Inflammatory macrophage treated with lipopolysaccharide for 1 hour (primary cell): ENCODE measurements at places on chromosomes 1 and 21.

DNA sequence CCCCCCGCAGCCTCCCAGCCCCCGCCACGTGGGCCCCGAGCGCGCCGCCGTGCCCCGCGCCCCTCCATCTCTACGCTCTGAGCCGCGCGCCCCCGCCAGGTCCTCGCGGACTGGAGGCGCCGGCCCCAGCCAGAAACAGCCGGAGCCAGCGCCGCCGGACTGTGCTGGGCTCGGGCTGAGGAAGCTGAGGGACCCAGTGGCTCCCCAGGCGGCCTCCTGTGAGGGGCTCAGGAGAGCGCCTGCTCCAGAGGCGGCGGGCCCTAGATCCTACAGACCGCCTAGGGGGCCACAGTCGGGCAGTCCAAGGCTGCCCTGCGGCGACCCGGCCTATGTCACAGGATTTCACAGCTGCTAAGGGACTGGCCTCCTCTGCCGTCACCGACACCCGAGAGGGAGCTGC lies 82.1 kb downstream of the NENF start:
- DNase-seq = no peak

DNA sequence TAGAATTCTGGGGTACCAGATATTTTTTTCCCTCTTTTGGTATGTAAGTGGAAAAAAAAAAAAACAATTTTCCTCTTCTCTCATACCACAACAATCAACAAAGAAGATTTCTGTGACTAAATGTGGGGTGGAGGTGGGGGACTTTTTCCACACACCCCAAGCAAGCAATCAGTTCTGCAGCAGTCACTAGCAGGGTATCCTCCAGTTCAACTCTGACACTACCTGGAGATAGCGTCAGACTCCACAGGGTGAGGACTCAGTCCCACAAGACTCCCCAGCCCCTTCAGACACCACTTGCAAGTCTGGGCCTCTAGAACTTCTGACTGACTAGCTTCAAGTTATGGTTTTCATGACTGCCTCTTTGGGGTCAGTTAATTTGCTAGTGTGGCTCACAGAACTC lies 6.2 kb downstream of the DHX9 start:
- no peak for DNase-seq

DNA sequence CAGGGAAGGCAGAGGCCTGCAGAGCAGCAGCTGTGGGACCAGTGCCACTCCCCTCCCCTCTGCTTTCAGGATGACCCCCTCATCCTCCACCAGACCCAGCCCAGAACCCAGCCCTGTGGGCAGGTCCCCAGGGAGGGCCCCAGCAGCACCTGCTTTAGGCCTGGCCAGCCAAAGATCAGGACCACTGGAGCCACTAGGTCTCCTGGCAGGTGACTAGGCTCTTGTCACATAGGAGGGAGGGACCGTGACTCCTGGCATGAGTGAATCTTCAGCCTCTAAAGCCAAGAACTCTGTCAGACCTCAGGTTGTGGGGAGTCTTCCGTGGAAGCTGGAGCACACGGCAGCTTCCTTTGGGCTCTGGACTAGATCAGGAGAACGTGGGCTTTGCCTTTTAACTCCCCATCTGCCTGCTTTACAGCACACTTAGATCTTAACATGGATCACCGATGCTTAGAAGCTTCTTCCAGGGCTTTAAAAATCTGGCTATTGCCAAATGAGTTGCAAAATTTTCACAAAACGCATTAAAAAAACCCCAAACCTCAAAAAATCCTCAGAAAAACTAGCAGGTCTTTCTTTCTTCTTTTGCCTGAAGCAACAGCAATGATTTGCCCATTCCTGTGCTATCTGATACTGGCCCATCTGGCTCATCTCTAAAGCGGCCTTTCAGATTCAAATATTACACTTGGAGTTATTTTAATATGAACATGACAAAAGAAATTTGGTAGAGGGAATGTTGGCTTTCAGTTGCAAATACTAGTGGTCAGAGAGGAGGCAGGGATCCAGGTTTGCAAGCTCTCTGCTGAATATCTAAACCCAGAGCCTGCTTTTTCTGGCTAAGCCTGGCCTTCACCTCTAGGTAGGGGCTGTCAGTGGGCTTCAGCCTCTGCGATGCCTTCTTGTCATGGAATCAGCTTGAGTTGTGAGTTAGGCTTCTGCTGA lies 235.2 kb downstream of the SDCCAG8 start:
- DNase-seq = no peak

DNA sequence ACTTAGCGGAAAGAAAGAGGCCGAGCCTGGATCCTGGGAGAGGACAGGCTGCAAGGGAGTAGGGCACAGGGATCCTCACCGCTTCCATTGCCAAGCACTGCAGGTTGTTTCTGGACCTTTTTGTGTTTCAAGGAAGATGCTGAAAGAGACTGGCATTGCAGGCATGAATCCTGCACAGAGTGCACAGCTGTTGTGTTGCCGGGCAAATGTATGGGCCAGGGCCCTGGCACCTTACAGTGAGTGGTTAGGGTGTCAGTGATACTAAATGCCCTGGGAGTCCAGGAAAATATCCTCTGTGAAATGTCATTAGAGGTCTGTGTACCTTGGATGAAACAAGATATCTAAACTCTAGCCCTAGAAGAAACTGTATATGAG lies 145.5 kb upstream of the FGGY start:
- DNase-seq = no peak

DNA sequence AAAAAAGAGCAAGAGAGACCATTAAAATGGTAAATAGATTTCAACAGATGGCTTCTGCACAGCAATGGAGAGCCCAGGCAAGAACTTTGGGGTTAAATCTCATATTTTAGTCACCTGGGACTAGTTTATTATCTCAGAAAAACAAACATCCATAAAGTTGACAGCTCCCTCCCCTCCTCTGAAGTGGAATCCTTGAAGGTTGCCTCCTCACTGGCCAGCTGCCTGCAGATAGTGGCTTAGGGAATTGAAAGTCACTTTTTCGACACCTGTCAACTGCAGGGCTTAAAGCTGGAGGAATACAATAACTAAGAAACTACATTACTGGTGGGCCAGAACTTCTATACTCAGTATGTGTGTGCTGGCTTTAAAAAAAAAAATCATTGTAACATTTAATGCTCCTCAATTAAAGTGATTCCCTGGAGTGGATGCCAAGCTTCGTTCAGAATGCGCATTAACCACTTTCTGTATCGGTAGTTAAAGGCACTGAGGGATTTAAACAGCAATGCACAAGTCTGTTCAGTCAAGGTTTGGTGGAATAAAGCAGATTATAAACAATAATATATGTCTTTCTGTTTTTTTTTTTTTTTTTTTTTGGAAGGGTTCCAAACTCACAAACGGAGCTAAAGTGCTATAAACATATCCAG lies 52.5 kb downstream of the LHX4 start:
- DNase-seq = no peak

DNA sequence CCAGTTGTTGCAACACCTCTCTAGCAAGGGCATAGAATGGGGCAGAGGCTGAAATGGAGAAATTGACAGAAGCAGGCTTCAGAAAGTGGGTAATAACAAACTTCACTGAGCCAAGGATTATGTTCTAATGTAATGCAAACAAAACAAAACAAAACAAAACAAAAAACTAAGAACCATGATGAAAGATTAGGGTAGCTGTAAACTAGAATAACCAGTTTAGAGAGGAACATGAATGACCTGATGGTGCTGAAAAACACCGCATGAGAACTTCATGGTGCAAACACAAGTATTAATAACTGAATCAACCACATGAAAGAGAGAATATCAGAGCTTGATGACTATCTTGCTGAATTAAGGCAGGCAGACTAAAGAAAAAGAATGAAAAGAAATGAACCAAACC lies 1707.7 kb downstream of the BRINP3 start:
- DNase-seq = no peak

DNA sequence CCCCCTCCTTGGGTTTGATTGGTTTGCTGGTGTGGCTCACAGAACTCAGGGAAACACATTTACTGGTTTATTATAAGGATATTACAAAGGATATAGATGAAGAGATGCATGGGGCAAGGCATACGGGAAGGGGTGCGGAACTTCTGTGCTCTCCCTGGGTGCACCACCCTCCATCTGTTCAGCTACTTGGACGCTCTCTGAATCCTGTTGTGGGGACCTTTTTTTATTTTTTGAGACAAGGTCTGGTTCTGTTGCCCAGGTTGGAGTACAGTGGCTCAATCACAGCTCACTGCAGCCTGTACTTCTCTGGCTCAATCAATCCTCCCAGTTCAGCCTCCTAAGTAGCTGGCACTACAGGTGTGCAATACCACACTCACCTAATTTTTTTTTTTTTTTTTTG lies 7.4 kb downstream of the LURAP1 start:
- no peak for DNase-seq

GRCh38 chr1:204888294-204888693 lies 17.6 kb downstream of the NFASC start:
- DNase-seq = no peak

GRCh38 chr1:114353262-114353661 lies 157.7 kb downstream of the TRIM33 start:
- peak; percentile 48 for DNase-seq

- no peak for DNase-seq
These were observed 15.7 kb upstream of the RASSF5 start for GRCh38 chr1:206491616-206492015.

DNA sequence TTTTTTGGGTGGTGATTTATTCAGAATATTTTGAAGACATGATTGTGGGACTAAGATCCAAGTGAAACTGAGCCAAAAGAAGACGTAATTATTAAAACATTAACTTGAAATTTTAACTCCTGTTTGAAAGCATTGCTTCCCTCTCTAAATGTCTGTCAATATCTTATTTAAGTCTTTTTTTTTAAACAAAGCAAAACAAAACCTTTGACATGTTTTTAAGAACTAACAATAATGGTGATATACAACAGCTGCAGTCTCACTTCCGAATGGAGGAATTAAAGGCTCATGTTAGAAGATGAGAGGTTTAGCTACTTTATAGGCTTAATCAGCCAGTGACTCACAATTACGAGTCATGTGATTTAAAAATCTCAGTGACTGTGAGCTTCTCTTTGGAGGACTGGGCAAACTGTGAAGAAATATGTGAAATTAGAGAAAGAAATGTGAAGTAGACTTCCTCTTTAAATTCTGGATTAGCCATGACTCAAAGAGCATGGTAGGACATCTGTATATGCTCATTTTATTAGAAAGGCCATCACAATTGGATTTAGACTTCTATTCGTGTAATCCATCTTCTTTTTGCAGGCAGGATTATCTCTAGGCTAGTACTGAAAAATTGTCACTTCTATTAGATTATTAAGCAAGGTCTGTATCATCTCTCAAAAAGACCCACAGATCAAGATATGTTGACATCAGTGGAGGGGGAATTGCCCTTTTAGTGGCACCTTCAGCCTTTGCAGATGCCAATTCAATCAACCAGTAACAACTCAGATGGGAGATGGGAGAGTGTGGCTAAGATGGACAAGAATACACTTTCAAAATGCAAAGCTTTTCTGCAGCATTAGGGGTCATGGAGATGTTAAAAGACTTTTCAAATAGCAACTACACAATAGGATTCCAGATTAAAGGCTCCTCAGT lies 28.7 kb downstream of the KCNA3 start:
- peak; percentile 99 for DNase-seq

DNA sequence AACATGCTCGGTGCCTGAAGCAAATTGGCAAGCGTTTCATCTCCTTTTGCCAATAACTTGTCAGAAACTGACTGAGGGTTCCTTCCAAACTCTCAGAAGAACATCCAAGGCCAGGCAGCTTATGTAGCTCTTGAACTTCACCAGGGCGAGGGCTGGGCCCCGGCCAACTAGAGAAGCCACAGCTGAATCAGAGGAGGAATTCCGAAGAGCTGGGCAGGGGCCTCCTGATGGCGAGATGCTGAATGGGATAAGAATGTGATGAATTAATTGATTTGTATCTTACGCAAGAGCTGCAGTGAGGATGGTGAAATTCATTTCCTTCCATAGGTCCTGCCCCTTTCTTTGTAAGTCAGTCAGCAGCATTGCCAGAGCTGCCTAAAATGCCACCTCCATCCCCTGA lies 345.8 kb downstream of the KIF26B start:
- peak; percentile 9 for DNase-seq

DNA sequence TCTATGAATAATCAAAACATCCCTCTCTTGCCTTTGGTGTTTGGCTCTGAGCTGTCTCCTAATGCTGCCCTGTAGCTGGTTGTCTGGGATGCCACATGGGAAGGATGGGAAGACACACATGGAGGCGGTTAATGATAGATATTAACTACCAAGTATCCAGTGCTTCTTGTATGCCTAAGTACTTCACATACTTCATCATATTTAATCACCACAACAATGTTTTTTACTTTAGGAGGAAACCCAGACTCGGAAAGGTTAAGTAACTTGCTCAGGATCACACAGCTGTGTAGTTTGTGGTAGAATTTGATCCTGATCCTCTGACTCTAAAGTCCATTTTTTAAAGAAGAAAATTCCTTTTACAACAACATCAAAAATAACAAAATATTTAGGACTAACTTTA lies 88.0 kb downstream of the HHAT start:
- DNase-seq = no peak

GRCh38 chr1:35605071-35605866 lies 32.2 kb downstream of the TFAP2E start:
- no peak for DNase-seq

DNA sequence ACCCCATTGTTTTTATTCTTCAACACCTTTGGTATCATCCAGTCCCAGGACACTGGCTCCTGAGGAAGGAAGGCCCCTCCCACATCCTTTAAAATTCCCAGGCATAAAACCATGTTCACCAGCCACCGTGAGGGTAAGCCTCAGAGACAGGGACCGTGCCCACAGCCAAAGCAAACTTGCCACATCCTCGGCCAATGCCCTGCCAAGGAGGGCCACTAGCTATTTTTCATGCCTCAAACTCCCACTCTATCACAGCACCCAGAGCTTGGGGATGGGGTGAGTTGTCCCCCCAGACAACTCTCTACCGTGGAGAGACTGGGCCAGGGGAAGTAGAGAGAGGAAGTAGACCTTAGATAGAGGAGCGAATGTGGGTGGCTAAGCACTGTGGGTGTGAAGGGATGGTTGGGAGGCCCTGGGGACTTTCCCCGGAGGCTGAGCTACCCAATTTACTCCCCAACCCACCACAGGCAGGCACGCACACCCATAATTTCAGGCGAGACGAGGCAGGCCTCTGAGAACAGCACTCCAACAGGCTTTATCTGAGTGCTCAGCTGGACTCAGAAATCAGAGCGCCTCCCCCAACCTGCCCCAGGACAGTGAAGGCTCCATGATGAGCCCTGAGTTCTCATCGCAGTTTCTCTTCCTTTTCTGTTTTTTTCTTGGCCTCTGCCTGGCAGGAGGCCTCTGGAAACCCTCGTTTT lies 15.9 kb upstream of the BTG2 start:
- peak; percentile 96 for DNase-seq

GRCh38 chr1:39426346-39426745 lies 65.1 kb upstream of the BMP8A start:
- DNase-seq = no peak

- DNase-seq = no peak
These were observed 28.1 kb downstream of the LDLRAP1 start for GRCh38 chr1:25571522-25571970.

- DNase-seq = no peak
These were observed 41.3 kb upstream of the DHCR24 start for GRCh38 chr1:54928327-54928726.

- DNase-seq = no peak
These were observed 9.7 kb upstream of the STX12 start for GRCh38 chr1:27763358-27763757.
